ENCODE measurements at places on chromosomes 11 and 22. TPM values are rescaled to one million over a fixed set of nuclear protein-coding genes. Genes with fewer than 3 reads are reported as not detected.

The TMEM191B gene
- 1.8 TPM for polyA plus RNA-seq

The YPEL4 gene
- 3.1 TPM for polyA plus RNA-seq

DNA sequence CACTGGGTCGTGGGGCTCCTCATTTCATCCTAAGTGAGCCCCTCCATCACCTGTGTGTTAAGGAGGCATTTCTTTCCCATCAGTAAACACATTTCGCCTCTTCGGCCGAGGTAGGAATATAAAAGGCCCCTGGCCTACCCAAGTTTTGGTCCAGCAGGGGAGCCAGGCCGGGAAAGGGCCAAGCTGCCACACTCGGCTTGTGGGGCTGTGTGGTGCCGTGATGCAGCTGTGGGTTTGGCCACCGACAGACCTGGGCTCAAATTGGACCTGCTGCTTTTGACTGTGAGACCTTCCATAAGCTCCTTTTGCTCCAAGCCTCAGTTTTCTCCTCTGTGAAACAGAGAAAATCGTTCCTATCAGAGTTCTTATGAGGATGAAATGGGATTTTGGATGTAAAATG is 771 bp downstream of the NDUFV1 start:
- no peak for DNase-seq

- no peak for DNase-seq
Observed at GRCh38 chr11:62438641-62439040, 19.8 kb downstream of the SCGB1A1 start.

DNA sequence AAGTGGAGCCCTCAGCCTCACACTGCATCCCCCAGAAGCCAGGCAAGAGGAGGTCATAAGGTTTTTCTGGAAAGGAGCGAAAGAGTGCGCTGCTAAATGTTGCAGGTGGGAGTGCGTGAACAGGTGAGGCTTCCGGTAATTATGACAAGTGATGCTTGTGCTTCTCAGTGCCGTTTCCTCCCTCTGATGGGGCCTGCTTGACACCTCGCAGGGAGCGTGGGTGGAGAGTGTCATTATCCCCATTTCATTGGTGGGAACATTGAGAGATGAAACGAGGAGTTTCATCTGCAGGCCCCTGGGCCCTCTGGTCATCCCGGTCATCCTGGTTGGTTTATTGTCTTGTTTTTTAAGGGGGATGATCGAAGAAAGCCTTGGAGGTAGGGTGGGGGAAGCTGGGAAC is 57.5 kb downstream of the BCR start:
- DNase-seq = no peak

The EPS8L2 gene
- 114 TPM for polyA plus RNA-seq

The KDM4D gene
- polyA plus RNA-seq = 0.63 TPM

The MOV10L1 gene
- 0.27 TPM for polyA plus RNA-seq

- no peak for DNase-seq
Observed at GRCh38 chr11:3971756-3972404, 116.4 kb downstream of the STIM1 start.

DNA sequence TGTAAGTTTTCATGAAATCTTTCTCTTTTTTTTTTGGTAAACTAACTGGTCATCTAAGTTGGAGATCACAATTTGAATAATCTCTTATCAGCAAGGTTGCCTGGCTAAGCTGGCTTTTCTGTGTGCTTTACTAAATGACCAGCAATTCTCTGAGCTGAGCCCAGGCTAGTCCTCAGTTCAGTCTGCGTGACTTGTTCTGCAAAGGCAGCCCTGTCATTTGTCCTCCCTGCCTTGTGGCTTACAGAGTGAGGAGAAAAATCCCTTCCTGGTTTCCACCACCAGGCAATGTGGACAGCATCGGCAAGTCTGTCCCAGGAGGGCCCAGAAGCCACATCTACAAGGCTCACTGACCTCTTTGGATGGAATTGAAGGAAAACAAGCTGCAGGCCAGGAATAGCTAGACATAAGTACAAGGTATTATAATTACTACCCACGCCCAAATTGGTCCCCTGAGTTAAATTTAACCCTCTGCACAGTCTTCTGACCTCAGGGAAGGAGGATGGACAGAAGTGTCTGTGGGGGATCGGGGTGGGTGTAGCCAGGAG is 108.6 kb downstream of the SCN3B start:
- no peak for DNase-seq

- DNase-seq = peak; percentile 67
Observed at GRCh38 chr11:124415356-124415923, 9.2 kb downstream of the OR8B4 start.

DNA sequence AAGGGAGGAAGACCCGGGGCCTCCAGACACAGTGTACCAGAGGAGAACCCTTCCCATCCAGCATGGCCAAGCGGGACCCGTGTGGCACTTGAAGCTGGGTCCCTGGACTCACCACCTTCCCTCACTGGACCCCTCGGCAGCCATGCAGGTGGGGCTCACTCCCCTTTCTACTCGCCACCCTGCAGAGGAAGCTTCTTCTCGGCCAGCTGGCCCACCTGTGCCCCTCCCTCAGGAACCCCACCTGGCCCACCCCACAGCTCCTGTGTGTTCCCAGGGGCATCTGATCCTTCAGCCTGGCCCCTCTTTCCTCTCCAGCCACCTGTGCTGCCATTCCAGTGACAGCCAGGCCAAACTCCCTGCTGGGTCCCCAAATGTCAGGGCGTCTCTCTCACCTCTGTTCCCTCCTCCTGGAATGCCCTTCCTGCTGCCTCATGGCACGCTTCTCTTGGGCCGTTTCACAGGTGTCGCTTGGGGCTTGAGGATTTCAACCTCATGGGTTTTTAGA is 38.0 kb downstream of the IGF2 start:
- DNase-seq = no peak

The LRP5 gene
- 76.4 TPM for polyA plus RNA-seq

DNA sequence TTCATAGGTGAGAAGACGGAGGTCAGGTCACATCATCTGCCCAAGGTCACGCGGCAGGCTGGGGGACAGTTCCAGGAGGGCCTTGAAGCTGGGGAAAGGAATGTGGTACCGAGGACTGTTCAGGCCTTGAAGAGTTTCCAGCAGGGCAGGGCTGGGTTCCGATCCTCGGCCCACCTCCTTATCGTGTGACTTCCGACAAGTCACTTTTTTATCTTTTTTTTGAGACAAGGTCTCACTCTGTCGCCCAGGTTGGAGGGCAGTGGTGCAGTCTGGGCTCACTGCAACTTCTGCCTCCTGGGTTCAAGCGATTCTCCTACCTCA is 623 bp downstream of the NDUFS8 start:
- DNase-seq = no peak

- DNase-seq = peak; percentile 36
Observed at GRCh38 chr11:124493016-124493655, 47.6 kb upstream of the OR8B8 start.

The LARGE1 gene
- 3.5 TPM for polyA plus RNA-seq

GRCh38 chr11:115676206-115676605 is 172.0 kb upstream of the CADM1 start:
- DNase-seq = no peak

The TBC1D10A gene
- 27.3 TPM for polyA plus RNA-seq

- peak; percentile 52 for DNase-seq
Observed at GRCh38 chr11:44315947-44316658, 6.2 kb upstream of the ALX4 start.

DNA sequence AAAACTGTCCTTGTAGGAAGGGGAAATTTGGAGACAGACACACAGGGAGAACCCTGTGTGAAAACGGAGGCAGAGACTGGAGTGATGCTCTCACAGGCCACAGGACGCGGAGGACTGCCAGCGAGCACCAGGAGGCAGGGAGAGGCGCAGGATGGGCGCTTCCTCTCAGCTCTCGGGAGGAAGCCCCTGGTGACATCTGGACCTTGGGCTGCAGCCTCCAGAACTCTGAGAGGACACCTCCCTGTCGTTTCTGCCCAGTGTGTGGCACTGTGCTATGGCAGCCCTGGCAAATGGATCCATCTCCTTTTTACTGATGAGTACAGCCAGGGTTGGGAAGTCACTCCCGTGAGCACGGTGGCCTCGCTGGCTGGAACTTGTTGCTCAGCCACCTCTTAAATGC is 73.9 kb downstream of the LRRC32 start:
- DNase-seq = no peak

The EIF3M gene
- 247 TPM for polyA plus RNA-seq

The RPS6KA4 gene
- polyA plus RNA-seq = 40.9 TPM

- DNase-seq = no peak
Observed at GRCh38 chr11:1920909-1921573, 1.5 kb downstream of the TNNT3 start.

The SLC6A5 gene
- not detected for polyA plus RNA-seq

DNA sequence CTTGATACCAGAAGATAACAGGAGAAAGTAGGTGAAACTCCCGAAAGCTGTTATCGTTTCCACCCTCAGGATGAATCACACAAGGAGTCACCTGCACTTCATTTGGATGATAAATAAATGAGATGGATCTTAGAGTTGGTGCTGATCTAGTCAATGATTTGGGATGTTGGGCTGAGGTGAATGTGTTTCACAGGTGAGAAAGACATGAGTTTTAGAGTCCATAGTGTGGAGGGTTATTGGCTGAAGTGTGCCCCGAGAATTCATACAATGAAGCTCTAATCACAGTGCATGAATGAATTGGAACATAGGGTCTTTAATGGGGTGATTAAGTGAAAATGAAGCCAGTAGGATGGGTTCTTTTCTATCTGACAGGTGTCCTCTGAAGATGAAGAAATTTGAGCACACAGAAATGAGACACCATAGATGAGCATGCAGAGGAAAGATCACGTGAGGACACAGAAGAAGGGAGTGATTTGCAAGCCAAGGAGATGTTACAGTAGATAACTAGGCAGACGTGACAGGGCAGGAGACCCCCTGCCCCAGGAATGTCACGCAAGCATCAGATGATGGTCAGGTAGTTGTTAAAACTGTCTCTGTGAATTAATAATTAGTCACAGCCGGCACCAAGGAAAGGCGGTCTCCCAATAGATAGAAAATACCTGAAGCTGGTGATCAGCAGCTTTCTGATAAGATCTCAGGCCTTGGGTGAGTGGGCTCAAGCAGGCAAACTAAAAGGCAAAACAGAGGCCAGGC is 60.3 kb upstream of the IGLL5 start:
- DNase-seq = no peak

DNA sequence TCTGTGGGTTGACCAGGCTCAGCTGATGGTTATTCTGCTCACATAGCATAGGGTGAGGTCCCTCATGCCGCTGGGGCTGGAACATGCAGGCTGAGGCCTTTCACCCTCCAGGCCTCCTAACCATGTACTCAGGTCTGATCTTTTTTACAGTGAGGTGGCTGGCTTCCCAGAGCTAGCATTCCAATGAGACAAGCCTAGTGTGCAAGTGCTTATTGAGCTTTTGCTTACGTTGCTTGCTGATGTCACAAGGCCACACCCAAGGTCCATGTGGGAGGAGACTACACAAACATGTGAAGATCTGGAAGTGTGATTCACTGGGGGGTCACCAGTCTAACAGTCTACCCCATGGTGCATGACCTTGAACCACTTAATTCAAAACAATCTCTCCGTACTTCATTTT is 33.9 kb downstream of the ISX start:
- DNase-seq = no peak

Data from lung (tissue), 17 donors.